ENCODE measurements at places on chromosomes 12 and 14.

DNA sequence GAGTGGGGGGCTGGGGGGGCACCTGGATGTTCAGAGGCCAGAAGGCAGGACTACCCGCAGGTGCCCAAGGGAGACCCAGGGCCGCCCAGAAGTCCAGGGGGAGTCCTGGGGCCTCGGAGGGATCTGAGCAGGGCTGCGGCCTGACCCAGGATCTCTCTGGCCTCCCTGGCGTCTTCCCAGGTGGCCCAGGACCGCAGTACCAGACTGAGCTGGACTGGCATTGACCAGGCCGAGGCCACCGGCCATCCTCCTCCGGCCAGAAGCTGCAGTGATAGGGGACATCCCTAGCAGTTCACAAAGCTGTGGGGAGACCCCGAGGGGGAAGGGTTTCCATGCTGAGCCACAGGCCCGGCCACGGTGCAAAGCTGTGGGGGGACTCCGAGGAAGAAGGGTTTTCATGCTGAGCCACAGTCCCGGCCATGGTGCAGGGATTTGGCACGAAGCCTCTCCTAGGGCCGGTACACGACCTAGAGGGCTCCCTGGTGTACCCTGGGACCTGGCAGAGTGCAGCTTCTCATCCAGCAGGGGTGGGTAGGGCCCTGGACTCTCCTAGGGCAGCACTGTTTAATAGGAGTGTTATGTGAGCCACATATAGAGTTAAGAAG, 24.4 kb downstream of the FBRSL1 start:
- no peak for DNase-seq

DNA sequence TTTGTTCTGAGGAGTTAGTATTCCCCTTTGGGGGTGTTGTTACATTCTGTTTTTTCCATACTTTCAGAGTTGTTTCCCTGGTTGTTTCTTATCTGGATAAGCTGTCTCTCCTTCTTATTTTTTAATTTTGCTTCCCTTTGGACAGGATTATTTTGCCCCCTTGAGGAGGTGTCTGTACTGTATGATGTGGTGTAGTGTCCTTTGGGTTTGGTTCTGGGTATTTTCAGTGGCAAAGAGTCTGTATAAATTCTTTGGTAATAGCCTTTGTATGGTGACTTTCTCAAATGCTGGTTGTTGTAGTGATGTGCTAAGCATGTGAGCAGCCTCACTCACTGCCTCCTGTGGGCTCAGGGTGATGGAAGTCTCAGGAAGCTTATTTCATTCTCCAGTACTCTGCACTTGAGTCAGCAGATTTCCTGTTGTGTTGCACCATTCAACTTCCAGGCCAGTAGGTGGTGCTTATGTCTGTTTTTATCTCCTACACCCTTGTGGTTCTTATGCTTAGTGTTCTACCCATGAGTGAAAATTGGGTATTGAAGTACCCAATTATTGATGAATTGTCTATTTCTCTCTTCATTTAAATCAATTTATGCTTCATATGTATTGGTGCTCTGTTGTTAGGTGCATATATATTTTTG, 103.3 kb upstream of the PMCH start:
- DNase-seq: no peak

DNA sequence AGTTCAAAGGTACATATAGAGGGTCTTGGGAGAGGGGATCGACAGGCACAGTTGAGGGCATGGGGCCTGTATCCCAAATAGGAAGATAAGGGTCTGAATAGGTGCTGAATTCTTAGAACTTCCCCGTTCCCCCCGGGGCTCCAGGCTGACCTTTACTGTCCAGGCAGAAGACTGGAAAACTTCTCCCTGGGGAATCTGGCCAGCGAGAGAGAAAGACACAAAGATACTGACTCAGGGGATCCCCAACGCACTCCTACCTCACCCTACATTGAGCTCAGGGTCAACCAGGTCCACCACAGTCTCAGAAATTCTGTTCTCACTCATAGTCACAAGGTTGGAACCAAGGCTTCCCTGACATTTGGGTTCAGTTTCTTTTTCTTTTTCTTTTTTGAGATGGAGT, 46.2 kb downstream of the ACACB start:
- no peak for DNase-seq

- no peak for DNase-seq
Observed at GRCh38 chr12:104657726-104658484, 201.2 kb downstream of the CHST11 start.

GRCh38 chr12:68789144-68789878, 18.7 kb upstream of the MDM2 start:
- DNase-seq: no peak
